ENCODE measurements at places on chromosomes 7 and 10.

- DNase-seq = no peak
Measured at GRCh38 chr7:142447762-142448161, 189.9 kb upstream of the PRSS58 start.

DNA sequence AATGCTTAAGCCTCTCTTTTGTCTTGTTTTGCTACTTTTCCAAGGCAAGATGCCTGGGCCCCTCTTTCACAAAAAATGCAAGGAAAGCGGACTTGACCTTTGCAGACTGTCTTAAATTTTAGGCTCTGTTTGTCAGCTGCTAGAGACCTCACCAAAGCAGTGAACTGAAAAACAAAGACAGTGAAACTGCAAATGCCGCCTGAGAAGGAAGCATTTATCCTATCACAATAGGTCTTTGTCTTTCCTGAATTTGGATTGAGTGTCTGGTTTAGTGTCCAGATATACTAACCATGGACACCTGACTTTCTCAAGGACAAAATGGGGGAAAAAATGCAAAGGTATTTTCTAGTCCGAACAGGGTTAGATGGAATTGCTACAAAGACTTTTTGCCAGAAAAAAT, 256.9 kb downstream of the INHBA start:
- no peak for DNase-seq

GRCh38 chr7:8963722-8964121, 530.3 kb downstream of the NXPH1 start:
- DNase-seq = no peak

GRCh38 chr10:3793553-3793952, 8.5 kb upstream of the KLF6 start:
- no peak for DNase-seq

GRCh38 chr10:116737627-116738327, 4.6 kb downstream of the HSPA12A start:
- peak; percentile 54 for DNase-seq

DNA sequence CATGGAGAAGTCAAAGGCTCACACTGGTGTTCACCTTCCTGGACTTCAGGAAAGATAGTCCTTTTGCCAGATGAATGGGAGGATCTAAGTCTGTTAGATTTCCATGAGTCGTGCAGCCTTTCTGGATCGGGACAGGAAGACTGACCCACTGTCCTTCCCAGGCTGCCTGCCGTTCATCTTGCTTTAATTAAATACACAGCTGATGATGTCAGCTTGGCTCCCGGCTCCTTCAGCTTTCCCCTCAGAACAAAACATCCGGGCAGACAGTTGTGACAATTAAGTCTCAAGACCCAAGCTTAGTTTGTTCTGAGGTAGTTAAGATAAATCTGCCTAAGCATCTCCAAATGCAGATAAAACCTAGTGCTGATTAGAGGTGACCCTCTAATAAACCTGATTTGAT, 58.6 kb downstream of the AUTS2 start:
- no peak for DNase-seq

GRCh38 chr10:13969792-13970140, 361.0 kb downstream of the FRMD4A start:
- no peak for DNase-seq

Measured in caudate nucleus (tissue), 63 donors.